AG04449 (cell line): ENCODE measurements at places on chromosomes 4 and X.

- DNase-seq, result no peak
These were observed 4.7 kb downstream of the SPARCL1 start for GRCh38 chr4:87524456-87524855.

GRCh38 chr4:106104276-106104675, 209.0 kb downstream of the NPNT start:
- DNase-seq, result no peak

- DNase-seq, result no peak
These were observed 105.1 kb downstream of the ADRA2C start for GRCh38 chr4:3871181-3871852.

GRCh38 chrX:16433021-16433420, 216.9 kb upstream of the S100G start:
- no peak for DNase-seq

DNA sequence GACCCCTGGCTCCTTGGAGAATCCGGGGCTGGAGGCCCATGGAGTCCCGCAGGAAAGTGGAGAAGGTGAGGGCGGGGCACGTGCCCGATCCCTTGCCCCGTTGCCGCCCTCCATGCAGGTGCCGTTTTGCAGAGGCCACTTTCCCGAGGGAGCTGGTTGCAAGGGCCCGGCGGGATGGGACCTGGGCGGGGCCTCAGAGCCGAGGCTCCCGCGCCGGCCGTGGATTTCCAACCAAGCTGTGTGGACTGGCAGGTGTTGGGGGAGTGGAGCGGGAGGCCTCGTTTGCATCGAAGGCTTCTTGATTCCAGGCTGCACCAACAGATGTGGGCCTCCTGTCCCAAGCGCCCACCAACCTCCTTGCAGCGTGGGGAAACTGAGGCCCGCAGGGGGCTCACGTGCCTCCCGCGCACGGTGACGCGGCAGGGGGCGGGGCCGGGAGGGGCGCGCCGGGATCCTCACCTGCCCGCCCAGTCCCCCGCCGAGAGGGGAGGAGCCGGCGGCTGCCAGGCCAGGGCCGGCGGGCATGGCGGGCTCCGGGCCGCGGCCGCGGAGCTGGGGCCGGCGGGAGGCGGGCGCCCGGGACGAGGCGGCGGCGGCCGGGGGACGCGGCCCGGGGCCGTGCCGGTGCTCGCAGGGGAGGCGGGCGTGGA, 24.9 kb downstream of the SH3BP2 start:
- DNase-seq, result no peak

- DNase-seq, result no peak
These were observed 324.3 kb upstream of the NDST4 start for GRCh38 chr4:115437739-115438138.

DNA sequence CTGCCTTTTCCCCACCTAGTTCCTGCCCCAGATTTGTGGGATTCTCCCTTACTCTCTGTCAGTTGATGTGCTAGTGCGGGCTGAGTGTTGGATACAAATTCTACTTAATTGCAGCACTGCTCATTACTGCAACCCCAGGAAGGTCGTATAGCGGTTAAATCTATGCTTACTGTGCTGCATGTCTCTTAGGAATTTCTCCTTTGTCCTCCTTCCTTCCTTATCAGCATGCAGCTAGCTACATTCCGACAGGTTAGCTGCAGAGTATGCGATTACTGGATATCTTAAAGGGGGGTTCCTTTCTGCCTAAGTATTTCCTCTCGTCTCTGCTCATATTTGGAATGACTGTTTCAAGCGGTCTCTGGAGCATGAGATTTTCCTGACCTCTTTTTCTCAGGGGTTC, 662.8 kb downstream of the TLL1 start:
- DNase-seq, result no peak

GRCh38 chrX:96907516-96908272, 24.0 kb downstream of the RPA4 start:
- no peak for DNase-seq

GRCh38 chr4:118036336-118036735, 2.0 kb downstream of the NDST3 start:
- no peak for DNase-seq

DNA sequence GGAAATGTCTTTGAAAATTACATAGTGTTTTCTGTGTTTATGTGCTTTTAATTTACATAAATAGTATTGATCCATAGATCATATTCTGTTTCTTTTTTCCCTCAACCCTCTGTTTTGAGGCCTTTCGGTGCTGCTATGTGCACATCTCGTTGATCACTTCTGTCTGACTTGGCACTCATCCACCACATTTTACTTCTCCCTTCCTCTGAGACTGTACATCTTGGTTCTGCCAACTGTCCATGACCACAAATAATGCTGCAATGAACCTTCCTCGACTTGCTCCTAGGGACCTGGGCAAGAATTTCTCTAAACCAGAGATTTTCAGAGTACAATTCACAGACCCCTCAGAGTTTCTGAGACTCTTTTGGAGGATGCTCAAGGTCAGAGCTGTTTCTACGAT, 74.4 kb downstream of the RTL5 start:
- no peak for DNase-seq

GRCh38 chr4:99946356-99947189, at the start of gene DNAJB14:
DNAJB14 (minus strand) TSS chr4:99946618; CDS start chr4:99946571, 47 bp downstream.
- no peak for DNase-seq

DNA sequence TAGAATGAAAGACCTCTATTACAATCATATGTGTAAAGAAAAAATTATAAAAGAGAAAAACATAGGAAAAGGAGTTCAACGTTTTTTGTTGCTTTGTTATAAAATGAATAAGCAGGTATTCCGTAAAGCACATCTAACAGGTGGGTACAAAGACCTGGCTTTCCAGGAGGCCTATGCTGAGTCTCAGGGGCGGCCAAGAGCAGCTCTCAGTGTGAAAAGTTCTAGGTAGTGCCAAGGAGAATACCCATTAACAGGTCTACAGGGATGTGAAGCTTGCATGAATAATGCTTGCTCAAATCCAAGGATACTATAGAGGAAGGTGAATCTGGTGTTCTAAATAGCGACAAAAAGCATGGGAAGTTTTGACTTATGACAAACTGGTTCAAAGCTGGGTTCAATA, 944.4 kb downstream of the PDHA2 start:
- DNase-seq, result no peak

DNA sequence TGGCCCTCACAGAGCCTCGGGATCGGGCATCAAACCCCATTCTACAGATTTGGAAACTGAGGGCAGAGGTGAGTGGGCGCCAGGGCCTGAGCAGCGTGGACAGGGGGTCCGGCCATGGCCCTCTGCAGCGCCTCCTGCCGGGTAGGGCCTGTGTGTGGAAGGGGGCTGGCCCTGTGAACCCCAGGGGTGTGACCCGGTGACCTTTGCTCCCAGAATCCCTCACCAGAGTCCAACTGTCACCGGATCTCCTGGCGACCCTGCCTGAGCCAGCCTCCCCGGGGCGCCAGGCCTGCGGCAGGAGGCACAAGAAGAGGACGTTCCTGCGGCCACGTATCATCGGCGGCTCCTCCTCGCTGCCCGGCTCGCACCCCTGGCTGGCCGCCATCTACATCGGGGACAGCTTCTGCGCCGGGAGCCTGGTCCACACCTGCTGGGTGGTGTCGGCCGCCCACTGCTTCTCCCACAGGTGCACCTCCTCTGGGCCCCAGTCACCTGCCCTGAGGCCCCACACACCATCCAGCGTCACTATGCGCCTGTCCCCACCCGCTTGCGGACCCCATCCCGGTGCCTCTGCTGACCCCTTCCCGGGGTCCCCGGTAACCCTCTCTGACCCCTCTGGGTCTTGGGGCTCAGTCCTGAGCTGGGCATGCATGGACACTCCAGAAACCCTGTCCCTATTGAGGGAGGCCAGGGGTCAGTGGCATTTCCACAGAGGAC, 4.2 kb downstream of the HGFAC start:
- DNase-seq, result no peak

GRCh38 chr4:26682436-26682835, 98.6 kb downstream of the TBC1D19 start:
- no peak for DNase-seq

DNA sequence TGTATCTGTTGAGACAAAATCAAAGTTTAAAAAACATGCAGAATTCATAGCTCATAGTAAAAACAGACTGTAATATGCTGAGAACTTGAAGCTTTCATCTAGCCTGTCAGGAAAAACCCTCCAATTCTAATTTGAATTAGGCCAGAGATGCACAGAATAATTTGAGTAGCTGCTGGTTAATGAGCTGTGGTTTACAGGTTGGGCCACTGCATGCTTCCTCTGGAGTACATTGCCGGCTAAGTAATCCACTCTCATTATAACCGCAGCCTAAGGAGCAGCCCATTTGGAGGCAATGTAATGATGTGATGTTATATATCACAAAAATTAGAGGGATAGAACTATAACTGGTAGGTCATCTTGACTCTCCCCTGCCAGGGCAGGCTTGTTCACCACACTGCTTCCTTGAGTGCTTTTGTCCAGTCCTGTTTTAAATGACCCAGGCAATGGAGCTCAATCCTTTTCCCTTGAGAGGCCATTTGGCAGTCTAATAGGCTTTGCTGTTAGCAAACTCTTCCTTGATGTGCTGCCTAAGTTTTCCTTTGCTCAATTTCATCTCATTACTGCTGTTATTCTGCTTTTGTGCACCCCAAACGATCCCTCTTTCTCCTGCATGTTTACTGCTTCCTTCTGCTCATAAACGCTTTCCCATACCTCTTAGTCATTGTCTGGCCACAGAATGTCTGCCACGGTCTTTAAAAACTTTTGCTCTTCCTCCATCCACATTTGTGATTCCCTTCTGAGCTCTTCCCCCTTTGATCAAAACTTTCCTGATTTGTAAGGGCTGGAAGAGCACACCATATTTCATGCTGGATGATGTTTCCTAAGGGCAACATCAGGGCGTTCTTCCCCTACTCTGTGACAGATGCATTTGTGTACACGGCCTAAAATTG, 230.9 kb downstream of the C4orf33 start:
- DNase-seq, result no peak

- DNase-seq, result no peak
These were observed 170.6 kb upstream of the S100G start for GRCh38 chrX:16479206-16479869.

DNA sequence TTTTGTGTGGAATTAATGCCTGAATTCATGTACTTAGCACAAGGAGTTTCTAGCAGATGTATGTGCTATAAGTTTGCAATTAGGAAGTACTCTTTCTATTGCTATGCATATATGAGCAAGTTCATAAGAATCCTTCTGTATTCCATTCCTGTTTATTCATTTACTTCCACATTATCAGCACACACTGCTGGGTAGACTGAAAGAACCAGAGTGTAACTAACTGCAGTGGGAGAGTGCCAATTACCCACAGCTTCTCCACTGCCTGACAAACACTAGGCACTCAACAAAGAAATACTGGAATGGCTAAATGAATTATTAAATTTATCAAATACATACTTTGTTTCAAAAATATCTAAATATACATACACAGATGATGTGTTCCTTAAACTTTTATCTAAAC, 219.6 kb downstream of the CAMK2D start:
- DNase-seq, result no peak

DNA sequence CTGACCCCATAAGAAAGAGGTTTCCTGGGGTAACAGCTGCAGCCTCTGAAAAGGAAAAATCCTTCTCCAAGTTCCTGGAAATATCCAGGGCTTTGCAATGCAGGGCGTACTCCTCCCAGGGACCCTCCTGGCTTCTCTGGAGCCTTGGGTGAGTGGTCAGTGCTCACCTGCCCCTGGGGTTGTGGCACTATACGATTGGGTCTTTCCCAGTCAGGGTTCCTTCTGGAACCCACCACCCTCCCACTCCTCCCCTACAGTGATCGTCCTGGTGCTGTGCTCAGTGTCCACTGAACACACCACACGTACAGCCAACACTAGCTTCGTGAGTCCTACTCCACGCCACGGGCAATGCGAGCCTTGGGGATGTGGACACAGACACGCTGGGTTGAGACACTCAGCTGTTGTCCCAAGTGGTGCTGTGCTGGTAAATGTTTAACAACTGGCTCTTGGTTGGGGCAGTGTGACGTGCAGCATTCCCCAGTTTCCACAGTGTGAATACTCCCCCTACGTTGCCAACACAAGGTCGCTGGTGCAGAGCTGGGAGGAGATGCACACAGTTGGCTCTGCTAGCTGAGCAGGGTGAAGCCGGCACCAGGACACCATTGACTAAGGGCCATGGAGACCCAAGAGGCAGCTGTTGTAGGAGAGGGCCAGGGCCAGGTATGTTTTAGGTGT, 65.4 kb downstream of the HTRA3 start:
- no peak for DNase-seq

DNA sequence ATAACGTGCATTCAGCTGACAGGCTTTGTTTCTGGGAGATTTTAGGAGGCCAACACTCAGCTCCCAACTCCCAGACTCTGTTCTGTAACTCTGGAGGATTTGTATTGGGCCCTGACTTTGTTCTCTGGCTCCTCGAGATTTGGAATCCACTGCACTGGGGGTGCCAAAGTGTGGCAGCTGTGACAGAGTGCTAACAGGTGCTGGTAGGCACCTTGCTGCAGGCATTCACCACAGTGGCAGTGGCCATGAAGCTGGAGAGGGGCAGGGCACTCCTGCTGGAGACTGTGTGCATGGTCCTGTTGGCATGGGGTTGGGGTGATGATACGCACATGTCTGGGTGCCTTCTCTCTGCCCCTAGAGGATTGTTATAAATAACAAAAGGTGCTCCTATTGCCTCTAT, 1094.9 kb upstream of the SLIT2 start:
- DNase-seq, result no peak

DNA sequence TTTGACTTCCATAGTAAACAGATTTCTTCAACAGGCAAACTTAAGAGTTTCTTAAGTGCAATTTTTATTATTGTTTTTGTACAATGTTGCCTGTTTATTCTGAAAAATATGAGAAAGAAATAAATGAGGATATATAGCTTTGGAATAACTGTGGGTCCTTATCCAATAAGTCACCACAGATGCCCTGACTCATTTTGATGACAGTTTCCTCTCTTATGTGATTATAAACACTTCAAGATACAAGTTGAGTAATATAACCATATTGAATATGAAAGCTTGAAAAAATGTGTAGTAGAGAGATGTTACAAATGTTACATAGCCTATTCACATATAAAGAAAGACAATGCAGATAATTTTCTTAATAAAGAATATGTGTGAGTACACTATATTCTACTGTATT, 931.6 kb downstream of the RAPGEF2 start:
- no peak for DNase-seq

DNA sequence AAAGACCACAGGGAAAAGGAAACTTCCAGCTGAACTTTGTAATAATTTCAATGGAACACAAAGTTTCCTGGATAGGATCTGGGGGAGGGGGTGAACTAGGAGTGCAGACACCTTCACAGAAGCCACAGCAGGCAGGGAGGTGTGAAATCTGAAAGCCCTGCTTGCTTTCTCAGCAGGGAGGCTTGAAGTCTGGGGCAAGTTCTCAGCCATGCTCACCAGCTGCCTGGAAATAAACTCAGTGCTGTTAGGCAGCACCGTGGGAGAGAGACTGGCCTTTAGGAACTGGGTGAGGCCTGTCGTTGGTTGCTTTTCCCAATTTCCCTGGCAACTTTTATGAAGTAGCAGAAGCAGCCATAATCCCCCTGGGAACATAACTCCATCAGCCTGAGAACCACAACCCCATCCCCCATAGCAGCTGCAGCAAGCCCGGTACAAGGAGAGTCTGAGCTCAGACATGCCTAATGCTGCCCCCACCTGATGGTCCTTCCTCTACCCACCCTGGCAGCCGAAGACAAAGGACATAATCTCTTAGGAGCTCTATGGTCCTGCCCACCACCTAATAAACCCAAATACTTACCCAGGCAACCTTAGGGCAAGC, 39.2 kb upstream of the NMU start:
- no peak for DNase-seq
